Kidney (tissue), 22 donors: ENCODE measurements at places on chromosomes 3 and 15. TPM values are rescaled to one million over a fixed set of nuclear protein-coding genes. Genes with fewer than 3 reads are reported as not detected.

DPPA4 gene
- not detected for total RNA-seq

CACNA2D2 gene
- total RNA-seq = 3.6 TPM

GPR149 gene
- total RNA-seq = not detected

SELENOS gene
- total RNA-seq = 66.0 TPM

GRCh38 chr15:38267421-38268022, 14.9 kb downstream of the SPRED1 start:
- DNase-seq = no peak

DNA sequence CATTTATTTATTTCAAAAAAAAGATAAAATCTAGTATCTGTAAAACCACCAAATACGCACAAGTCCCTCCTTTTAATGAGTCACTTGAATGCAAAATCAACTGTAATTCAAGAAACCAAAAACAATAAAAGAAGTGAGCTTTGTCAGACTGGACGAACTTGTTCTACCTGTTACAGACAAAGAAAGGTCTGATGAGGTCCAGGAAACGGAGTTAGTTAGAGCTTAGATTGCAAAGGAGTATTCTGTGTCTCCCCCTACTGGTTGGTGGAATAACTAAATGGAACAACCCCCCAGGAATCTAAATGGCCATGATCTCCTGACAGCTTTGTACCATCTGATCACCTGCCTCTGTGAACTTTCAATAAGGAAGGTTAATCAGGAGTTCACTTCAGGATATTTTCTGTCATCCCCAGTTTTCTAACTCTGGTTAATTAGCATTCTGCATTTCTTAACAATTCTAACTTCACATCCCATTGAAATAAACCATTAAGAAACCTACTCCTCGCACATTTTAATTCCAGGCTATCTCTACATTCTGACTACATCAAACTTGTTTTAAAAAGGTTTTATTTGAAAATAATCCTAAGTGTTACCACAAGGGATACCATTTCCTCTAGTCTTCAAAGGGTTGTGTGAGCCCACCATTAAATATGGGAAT, 333.0 kb upstream of the SATB1 start:
- DNase-seq = peak; percentile 90
